ENCODE measurements at places on chromosomes 2 and 18. TPM values are rescaled to one million over a fixed set of nuclear protein-coding genes. Genes with fewer than 3 reads are reported as not detected.
A peak's percentile ranks its signal among the peaks of the same experiment; 100 is the strongest.

CD8B2 gene
- not detected for total RNA-seq

BAZ2B gene
- total RNA-seq: 68.8 TPM

IL36G gene
- not detected for total RNA-seq

DNER gene
- total RNA-seq: 0.44 TPM

TUBB8B gene
- total RNA-seq: not detected

VWC2L gene
- not detected for total RNA-seq

NPPC gene
- not detected for total RNA-seq

CLHC1 gene
- total RNA-seq: 6.9 TPM

PROC gene
- under 0.01 TPM for total RNA-seq

GCG gene
- total RNA-seq: not detected

SKOR2 gene
- total RNA-seq: not detected

DIPK1C gene
- not detected for total RNA-seq

AQP12A gene
- total RNA-seq: not detected

PRADC1 gene
- 19.2 TPM for total RNA-seq

DNA sequence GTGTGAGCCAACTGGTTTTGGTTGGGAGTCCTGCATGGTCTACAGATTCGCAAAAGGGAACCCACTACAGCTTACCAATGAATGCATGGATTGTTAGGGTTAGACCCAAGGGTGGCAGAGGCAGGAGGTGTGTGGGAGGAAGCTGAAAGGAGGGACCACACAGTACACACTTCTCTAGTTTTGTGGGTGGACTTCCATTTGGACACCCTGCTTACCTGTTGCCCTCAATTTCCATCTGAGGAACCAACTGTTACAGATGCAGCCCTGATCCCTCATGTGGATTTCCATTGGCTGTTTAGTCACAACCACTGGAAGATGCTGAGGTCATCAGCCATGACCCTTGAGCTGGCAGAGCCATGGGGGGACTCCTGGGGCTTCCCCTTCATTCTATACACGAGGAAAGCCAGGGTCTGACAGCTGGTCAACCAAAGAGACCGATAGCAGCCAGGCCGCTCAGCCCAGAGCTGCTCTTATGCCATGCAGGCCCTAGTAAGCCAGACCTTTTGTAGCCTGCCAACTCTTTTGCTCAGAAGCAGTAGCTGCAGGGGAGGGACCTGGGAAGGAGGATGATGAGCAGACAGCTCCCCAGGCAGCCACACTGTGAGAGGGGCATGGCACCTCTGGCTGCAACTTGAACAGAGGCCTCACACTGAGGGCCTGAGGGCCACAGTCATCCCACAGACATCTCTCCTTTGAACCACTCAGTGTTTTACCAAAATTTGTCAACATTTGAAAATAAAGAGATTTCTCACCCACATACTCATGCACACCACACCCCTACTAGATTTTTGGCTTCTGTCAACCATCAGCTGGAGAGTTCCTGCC, 162.1 kb downstream of the SETBP1 start:
- no peak for DNase-seq

- peak; percentile 24 for DNase-seq
These were observed 281.0 kb downstream of the PRKCE start for GRCh38 chr2:45932278-45932975.

DNA sequence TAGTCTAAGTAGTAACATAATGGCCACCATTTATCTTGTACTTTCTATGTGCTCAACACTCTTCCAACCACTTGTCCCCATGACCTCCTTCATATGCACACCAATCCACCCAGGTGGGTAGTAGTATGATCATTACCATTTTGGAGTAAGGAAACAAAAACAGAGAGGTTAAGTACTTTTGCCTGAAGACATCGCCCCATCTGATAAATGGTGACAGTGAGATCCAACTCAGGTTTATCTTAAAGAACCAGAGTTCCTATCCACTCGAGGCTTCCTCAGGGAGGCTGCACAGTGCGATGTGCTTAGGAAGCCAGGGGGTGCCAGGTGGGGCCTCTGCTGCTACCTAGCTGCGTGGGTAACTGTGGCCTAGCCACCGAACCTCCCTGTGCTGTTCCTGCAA, 14.1 kb downstream of the NFE2L2 start:
- DNase-seq: no peak

DNA sequence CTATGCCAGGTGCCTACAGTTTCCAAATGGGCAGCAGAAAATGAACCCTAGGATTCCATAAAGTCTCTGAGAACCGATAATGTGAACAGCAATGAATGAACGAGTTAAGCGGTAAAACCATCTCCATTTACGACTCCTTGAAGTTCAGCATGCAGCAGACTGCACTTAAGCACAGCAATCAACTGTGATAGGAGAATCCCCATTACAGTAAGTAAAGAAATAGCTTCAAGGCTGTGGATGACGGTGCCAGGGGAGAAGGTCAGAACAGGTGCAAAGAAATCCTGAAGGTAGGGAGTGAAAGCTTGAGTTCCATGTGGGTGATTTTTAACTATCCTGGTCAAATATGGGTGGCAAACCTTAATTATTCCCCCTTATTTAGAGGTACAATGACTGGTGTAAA, 444.4 kb downstream of the NCKAP5 start:
- DNase-seq: no peak

GRCh38 chr2:23553561-23553960, 168.6 kb downstream of the KLHL29 start:
- no peak for DNase-seq

GRCh38 chr2:33275689-33276444, 200.6 kb upstream of the RASGRP3 start:
- peak; percentile 94 for DNase-seq

DNA sequence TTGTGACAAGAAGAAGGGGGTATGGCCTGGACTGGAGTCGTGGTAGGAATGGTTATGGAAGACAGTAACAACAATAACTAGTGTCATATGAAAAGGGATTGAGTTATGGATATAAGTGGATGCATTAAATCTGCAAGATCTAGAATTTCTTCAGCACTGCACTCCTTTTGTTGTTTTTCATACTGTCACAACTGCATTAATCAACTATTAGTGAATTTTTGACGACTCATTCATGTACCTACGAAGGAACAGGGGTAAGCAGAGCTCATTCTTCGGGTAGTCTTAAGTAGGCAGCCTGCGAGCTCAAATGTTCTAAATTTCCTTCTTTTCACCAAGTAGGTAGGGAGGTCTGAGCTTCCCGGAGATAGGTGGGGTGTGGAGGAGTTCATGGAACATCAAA, 109.7 kb upstream of the UPP2 start:
- DNase-seq: no peak

- no peak for DNase-seq
These were observed 90.8 kb upstream of the ZFP36L2 start for GRCh38 chr2:43317194-43317593.

- DNase-seq: no peak
These were observed 24.1 kb downstream of the CYRIA start for GRCh38 chr2:16641509-16641908.

GRCh38 chr18:22293417-22293816, 124.0 kb downstream of the GATA6 start:
- no peak for DNase-seq

DNA sequence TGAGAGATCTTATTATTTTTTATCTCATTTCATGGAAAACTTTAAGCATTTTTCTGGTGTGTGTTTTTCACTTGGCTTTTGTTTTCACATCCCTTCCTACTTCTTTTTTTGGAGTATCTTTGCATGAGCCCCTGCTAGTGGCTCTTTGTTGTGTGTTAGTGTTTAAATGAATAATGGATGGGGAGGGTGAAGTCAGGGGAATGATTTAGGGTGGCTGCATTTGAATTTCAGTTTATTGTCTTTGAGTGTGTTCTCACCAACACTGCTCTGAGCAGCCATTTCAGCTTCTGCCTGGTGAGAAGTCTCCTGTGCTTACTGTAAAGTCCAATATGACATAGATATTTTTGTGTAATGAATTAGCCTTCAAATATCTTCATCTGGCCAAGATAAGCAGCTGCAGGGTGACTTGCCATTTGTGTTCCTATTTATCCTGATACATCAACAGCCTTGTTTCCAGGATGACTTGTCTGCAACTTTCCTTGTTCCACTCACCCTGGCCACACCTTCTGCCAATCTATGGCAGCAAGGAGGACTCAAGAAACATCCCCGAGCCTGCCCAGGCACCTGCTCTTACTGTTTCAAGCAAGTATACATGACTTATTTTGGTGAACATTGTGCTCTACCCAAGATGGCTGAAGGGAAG, 182.6 kb downstream of the PDE11A start:
- DNase-seq: no peak

DNA sequence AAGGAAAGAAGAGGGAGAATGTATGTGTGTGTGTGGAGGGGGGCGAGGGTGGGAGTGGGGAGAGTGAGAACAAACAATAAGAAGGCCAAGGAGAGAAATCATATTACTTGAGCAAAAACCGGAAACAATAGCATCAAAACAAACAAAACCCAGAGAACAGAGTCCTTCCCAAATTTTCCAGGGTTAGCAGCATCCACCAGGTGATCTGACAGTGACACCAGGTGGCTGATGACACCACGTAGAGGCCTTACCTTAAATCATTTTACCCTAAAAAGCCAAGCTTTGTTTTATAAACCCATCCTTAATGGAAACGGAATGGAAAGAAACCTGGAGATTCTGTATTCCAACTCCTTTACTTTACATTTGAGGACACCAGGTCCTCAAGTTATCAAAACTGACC, 42.9 kb downstream of the CDCA7 start:
- DNase-seq: peak; percentile 12

- DNase-seq: peak; percentile 94
These were observed 156.8 kb upstream of the TTC39C start for GRCh38 chr18:23857756-23858155.

DNA sequence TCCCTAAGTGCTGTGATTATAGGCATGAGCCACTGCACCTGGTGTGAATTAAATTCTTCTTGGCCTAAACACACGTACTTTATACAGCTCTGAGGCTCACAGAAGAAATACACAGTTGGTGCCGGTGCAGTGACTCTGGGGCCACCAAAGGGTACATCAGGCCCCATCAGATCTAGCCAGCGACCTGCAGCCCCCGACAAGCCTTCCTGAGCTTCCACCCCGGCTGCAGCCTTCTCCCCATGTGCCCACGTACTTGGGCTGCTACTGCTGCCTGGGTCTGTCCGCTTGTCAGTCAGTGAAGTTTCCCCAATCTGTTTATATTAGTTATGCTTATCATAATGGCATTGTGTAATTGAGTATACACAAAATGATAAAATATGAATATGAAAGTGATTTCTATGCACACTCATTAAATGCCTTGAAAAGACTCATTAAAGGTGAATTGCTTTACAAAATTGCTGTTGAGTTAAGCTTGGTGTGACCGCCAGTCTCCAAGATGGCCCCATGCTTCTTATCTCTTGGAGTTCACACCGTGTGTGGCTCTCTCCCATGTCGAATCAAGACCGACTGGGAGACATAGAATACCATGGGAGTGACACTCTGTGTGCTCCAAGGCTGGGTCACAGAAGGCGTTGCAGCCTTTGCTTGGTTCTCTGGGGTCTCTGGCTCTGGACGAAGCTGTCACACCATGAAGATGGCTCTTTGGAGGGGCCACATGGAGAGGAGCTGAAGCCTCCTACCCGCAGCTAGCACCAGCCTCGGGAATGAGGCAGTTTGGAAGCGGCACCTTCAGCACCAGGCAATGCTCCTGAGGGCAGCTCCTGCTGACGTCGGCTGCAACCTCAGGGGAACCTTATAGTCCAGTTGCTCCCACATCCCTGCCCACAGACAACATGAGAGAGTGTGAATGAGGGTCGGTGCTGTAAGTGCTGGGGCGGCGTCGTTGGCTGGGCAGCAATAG, 29.2 kb upstream of the HPCAL1 start:
- no peak for DNase-seq

GRCh38 chr2:55156984-55157383, 75.1 kb downstream of the CLHC1 start:
- DNase-seq: no peak

DNA sequence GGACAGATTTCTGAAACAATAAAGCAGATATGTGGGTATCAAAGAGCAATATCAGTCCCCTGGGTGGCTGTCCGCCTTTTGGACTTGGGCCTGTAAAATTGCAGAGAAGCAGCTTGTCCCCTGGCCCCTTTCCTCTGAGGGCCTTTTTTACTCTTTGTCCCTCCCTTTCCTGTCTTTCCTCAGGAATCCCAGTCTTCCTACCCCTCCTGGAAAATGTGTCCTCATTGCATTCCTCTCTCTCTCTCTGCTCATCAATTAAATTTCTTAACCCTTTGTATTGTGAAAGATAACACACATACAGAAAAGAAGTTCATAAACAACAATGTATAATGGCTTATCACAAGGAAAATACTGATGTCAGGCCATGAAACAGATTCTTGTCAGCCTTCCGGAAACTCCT, 3.0 kb upstream of the GRB14 start:
- no peak for DNase-seq

- no peak for DNase-seq
These were observed 65.6 kb downstream of the CYP26B1 start for GRCh38 chr2:72082021-72082601.

DNA sequence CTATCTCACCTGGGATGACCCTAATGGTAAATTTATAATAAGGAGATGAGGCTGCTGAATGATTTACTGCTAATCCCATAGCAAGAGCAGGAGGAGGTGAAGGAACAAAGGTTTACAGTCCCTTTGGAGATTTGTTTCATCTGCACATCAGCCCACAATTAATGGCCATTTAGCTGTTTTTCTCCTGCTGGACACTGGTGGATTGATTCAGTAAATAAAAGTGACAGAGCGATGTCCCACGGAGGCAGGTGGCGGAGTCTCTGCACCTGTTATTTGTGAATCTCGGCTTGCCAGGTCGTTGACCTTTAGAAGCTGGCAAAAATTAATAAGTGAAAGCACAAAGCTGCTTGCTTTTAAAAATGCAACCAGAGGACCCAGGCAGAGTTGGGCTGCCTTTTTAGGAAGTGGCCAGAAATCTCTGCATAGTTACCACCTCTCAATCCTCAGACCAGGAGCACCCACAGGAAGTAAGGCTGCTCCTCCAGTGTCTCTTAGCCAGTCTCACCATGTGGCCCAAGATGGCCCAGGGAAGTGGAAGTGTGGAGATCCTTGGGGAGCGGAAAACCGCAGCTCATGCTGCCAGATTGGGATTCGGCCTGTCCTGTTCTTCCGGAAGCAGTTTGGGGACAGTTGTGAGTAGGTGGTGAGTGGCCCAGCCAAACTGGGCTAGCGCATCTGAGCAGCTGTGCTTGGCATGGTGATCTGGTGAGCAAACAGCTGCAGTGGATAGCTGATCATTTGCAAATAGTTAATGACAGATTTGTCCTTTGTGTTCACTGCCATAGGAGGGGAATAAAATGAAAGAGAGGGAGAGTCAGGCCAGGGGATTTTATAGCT, 1005.7 kb upstream of the PIK3C3 start:
- no peak for DNase-seq

GRCh38 chr2:161370981-161371380, 45.1 kb upstream of the TBR1 start:
- DNase-seq: no peak

All from lung microvascular endothelial cell (primary cell).